Daoy (cell line): ENCODE measurements at places on chromosomes 6 and 20. TPM values are rescaled to one million over a fixed set of nuclear protein-coding genes. Genes with fewer than 3 reads are reported as not detected.

The PHACTR1 gene
- 4.1 and 13.2 TPM in 2 replicates for total RNA-seq

The FRMD1 gene
- 0.03 TPM in 1 of 2 replicates, not detected in the other for total RNA-seq

The CAGE1 gene
- 0.11 and 0.36 TPM in 2 replicates for total RNA-seq

The SLC52A3 gene
- 3.0 and 3.6 TPM in 2 replicates for total RNA-seq
